Articular chondrocyte of knee joint (primary cell): ENCODE measurements at places on chromosomes 1 and 21. TPM values are rescaled to one million over a fixed set of nuclear protein-coding genes. Genes with fewer than 3 reads are reported as not detected.

Gene TEX38
- not detected in 2 replicates for total RNA-seq

Gene VASH2
- 0.13 and 0.43 TPM in 2 replicates for total RNA-seq

Gene DISP3
- under 0.01 TPM in 2 replicates for total RNA-seq

Gene IFI6
- 47.0 and 320 TPM in 2 replicates for total RNA-seq
